ENCODE measurements at places on chromosomes 5 and 9.

GRCh38 chr9:565528-565927 is 276.0 kb upstream of the DMRT1 start:
- no peak for DNase-seq

GRCh38 chr5:97846643-97847042 is 663.6 kb upstream of the RIOK2 start:
- no peak for DNase-seq

DNA sequence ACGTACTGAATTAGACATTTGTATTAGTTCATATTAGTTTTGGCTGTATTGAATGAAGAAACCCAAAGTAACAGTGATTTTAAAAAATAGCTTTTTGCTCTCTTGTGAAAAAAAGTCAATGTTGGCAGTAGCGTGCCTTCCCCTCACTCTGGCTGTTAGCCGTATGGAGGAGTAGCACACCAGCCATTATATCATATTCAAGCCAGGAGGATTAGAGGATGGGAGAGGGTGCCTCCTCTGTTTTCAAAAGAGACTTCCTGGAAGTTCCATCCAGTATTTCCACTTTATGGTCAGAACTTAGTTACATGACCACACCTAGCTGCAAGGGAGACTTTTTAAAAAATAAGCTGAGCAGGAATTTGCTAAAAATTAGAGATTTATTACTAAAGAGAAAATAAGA is 41.2 kb downstream of the GPR21 start:
- DNase-seq = no peak

- DNase-seq = no peak
These were observed 28.8 kb upstream of the ADAMTS2 start for GRCh38 chr5:179373961-179374505.

Data from DMS79 treated with DMSO at 0.1 percent for 48 hours (cell line).